ENCODE measurements at places on chromosomes 5 and 9.

- no peak for DNase-seq
These were observed 827.2 kb downstream of the MTRR start for GRCh38 chr5:8695902-8696845.

DNA sequence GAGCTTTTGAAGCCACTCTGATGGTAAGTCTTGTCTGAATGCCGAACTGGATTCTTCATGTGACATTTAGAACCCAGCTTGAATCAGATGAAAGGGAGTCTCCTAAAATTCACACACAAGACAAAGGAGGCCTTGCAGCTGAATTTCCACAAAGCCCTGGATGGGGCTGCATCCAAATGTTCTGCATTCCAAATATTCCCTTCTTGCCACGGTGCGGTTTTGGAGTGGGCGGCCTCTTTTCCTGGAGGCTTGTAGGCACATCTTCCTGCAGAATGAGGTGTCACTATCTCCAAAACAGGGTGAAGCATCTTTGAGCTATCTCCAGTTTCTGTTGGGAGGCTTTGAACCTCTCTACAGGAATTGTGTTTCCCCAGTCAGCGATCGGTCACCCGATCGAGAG is 342.7 kb downstream of the ARHGEF28 start:
- DNase-seq: no peak

DNA sequence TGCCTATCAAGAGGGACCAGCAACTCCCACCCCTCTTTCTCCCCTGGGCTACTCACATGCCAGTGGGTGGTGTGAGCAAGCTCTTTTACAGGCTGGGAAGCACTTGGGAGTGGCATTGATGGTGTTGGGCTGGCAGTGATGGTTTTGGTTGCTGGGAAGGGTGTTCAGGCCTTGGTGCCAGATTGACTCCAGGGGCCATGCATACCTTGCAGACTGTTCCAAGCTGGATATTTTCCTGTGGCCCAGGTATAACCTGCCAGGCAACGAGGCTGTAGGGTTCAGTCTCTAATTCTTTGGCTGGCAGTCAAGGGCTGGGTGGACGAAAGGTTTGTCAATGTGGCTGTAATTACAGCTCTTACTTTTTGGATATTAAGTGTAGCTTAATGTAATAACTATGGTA is 177.3 kb downstream of the MACROH2A1 start:
- DNase-seq: no peak

DNA sequence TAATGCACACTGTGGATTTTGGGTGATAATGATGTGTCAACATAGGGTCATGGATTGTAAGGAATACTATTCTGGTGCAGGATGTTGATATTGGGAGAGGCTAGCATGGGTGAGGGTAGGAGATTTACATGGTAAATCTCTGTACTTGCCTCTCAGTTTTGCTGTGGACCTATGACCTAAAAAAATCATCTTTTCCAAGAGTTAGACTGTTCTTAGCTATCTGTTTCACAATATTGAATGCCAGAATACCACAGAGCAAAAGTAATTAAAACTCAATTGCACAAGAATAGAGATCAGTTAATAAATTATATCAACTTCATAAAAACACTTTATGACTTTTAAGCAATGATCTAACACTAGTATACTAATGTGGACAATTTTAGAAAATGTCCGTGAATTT is 651.6 kb downstream of the HTR1A start:
- no peak for DNase-seq

DNA sequence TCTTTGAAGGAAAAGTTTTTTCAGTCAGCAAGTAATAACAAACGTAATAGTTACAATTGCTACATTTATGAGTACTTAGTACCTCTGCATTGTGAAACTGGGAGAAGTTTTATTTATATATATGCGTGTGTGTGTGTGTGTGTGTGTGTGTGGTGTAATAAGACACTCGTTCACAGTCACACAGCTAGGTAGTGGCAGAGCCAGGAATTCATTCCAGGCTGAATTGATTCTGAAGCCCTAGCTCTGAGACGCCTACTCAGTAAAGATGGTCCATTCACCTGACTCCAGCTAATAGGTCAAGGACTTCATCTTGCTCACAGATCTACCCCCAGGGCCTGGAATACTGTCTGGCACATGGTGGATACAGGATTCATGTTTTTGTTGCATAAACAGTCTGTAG is 13.6 kb upstream of the CAST start:
- DNase-seq: no peak
